Stimulated activated CD8-positive, alpha-beta memory T cell treated with anti-CD3 and anti-CD28 coated beads, Interleukin-15, amount 100 ng/mL, for 48 hours (primary cell): ENCODE measurements at places on chromosomes 2 and 18.

DNA sequence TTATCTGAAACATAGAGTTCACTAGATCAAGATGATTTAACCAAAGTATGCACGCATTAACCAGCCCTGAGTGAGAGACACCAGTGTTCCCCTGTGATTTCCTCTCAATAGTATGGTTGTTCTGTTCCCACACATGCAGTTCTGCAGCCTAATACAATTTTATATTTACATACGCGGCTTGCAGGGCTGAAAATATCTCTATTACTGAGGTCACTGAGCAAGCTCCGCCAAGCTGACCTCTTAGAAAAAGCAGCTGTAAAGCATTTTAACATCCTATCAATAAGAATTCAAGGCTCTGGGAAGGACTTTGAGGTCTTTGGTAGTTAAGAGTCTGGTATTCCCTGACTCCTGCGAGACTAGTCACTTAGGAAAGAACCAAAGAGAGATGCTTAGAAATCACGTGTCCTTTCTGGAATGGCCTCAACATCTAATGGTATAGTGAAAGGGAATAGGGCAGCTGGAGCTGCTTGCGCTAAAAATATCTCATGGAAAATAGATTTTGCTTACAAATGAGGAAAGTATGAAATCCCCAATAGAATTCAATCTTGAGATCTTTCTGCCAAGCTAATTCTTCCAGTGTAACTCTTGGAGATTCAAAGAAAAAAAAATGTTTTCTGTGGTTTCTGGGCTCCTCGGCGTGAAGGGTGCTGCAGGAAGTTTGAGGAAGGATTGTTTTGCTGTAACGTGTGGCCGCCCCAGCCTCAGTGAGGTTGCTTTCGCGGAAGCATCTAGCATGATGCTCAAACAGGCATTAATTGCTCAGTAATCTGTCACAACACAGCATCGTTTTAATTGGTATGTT is 59.2 kb downstream of the DOCK10 start:
- no peak for DNase-seq

- DNase-seq: no peak
Measured at GRCh38 chr2:181165199-181165868, 184.9 kb downstream of the UBE2E3 start.

DNA sequence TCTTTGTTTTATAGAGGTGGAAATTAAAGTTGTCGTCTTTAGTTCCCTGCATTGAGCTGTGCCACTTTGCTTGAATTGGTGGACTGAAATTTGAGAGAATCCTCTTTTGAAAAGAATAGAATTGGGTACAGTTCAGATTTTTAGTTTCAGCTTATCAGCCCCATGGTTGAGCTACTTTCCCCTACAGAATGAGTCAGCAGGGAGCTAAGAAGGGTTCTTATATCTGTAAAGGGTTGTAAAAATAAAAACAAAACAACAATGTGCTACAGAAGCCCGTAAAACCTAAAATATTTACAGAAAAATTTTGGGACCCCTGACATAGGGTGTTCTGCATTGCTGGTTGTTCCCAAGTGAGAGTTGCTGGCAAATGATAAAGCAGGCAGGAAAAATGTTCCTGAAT is 12.6 kb downstream of the SLC20A1 start:
- DNase-seq: no peak

DNA sequence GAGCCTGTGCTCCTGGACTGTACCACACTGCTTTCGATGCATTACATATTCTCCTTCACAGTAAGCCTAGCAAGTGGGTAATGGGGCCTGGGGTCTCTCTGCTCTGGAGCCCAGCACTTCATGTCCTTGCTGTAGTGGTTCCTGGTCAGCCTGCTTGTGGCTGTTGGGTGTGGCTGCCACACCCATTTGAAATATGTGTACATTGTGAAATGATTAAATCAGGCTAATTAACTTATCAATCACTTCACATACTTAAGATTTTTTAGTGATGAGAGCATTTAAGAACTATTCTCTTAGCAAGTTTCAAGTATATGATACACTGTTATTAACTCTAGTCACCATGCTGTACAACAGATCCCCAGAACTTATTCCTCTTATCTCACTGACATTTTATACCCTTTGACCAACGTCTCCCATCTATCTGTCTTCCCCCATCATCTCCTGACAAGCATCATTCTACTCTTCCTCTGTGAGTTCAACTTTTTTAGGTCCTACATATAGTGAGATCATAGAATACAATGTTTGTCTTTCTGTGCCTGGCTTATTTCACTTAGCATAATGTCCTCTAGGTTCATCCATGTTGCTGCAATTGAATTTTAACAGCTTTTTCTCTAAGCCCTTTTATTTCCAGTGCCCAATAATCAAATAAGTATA is 92.1 kb downstream of the LYPD6 start:
- no peak for DNase-seq

DNA sequence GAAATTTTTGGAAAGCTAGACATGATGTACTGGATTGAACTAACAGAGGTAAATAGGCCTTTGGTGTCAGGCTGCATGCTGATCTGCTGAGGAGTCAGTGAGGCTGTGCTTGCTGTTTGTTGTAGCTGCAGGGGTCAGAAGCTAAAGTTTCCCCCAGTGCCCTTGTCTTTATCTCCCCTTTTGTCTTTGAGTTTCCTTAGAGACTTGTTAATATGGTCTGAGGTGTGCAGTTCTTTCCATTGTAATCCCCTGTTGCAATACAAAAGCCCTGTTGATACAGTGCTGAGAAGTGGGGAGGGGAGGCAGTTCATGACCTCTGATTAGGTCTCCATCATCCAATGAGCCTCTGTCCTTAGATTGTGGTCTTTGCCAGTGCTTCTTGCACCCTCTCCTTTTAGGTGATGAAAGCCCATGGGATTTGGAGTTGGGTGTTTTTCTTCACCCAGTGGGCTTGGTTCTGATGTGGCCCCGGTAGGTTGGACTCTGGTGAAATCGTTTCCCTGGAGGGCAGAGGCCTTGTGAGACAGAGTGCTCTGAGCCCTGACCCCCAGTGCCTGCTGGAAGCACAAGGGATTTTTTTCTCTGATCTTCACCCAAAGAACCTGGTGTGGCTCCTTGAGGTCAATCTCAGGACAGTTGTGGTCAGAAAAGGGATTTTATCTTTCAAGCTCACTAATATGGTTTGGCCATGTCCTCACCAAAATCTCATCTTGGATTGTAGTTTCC is 163.1 kb downstream of the TMEM18 start:
- no peak for DNase-seq
